Naive thymus-derived CD4-positive, alpha-beta T cell (primary cell): ENCODE measurements at places on chromosomes 1 and 21. TPM values are rescaled to one million over a fixed set of nuclear protein-coding genes. Genes with fewer than 3 reads are reported as not detected.

The TNFRSF9 gene
- total RNA-seq = 0.86 TPM

The PLPPR5 gene
- not detected for total RNA-seq

The SPRR2D gene
- total RNA-seq = not detected in 2 replicates

The PLEKHA6 gene
- 0.35 TPM for total RNA-seq

The LCE3D gene
- not detected for total RNA-seq

The C1orf141 gene
- total RNA-seq = not detected

The TMEM39B gene
- 35.9 and 41.5 TPM in 2 replicates for total RNA-seq

The KAZN gene
- 0.27 TPM for total RNA-seq

The PLEKHN1 gene
- total RNA-seq = 2.3 TPM

The PRKAA2 gene
- not detected for total RNA-seq

The TDRD5 gene
- total RNA-seq = not detected

The AKNAD1 gene
- total RNA-seq = not detected

The SYT2 gene
- total RNA-seq = not detected

The TNFRSF14 gene
- total RNA-seq = 204 TPM

The MAP1LC3C gene
- total RNA-seq = not detected in 2 replicates

The LRRC7 gene
- 0.62 TPM for total RNA-seq

The FAM72C gene
- not detected for total RNA-seq

The HHIPL2 gene
- 0.49 TPM for total RNA-seq

The NUAK2 gene
- 57.8 TPM for total RNA-seq

The WDR47 gene
- total RNA-seq = 15.4 TPM

The NBPF10 gene
- total RNA-seq = 2.9 TPM

The PTPRC gene
- 1,015 TPM for total RNA-seq

The ZNF695 gene
- not detected for total RNA-seq

The ZNF678 gene
- 7.4 TPM for total RNA-seq

The SH2D1B gene
- 3.1 TPM for total RNA-seq

The LCA5L gene
- not detected for total RNA-seq

The BNIPL gene
- 8.0 TPM for total RNA-seq

The FCRL6 gene
- 0.51 TPM for total RNA-seq

The MCOLN2 gene
- total RNA-seq = 12.4 TPM

The PGBD5 gene
- total RNA-seq = not detected

The KCNJ15 gene
- total RNA-seq = 0.86 TPM

The DCDC2B gene
- not detected for total RNA-seq

The LCK gene
- total RNA-seq = 480 TPM
